ENCODE measurements at places on chromosomes 2 and 18. TPM values are rescaled to one million over a fixed set of nuclear protein-coding genes. Genes with fewer than 3 reads are reported as not detected.

Gene DPP10
- total RNA-seq: 0.38 TPM

Gene C2orf81
- total RNA-seq: 0.59 TPM

Gene DPYSL5
- total RNA-seq: not detected

Gene ZNF396
- 0.97 TPM for total RNA-seq

Gene ERFE
- 1.2 TPM for total RNA-seq
